A549 treated with GW870086 at 1 μM for 4 hours (cell line): ENCODE measurements at places on chromosomes 1 and 21. TPM values are rescaled to one million over a fixed set of nuclear protein-coding genes. Genes with fewer than 3 reads are reported as not detected.

The SPRR2F gene
- not detected in 5 replicates for total RNA-seq

The CYP4X1 gene
- total RNA-seq = 0.11 TPM in 1 of 5 replicates, not detected in the others

The FABP3 gene
- not detected in 5 replicates for total RNA-seq

The PRDM16 gene
- total RNA-seq = 0.09 to 0.40 TPM (median 0.17 TPM) in 5 replicates

The SSBP3 gene
- 4.8 to 8.1 TPM (median 6.6 TPM) in 5 replicates for total RNA-seq

The ACOT11 gene
- total RNA-seq = 2.4 to 3.1 TPM (median 2.6 TPM) in 5 replicates

The C1orf87 gene
- total RNA-seq = not detected in 5 replicates

The BCL2L15 gene
- total RNA-seq = 0.19 to 1.7 TPM (median 0.75 TPM) in 5 replicates

The CDC20 gene
- total RNA-seq = 183 to 218 TPM (median 206 TPM) in 5 replicates

The GUCA2A gene
- total RNA-seq = not detected in 5 replicates

The FOXJ3 gene
- total RNA-seq = 15.3 to 18.9 TPM (median 18.8 TPM) in 5 replicates

The OR2L13 gene
- total RNA-seq = not detected in 5 replicates

The KCNT2 gene
- total RNA-seq = 0.06 to 0.07 TPM (median 0.07 TPM) in 4 of 5 replicates, not detected in the other

The THEM5 gene
- total RNA-seq = not detected in 5 replicates

The TMPRSS15 gene
- not detected in 5 replicates for total RNA-seq

The VWA1 gene
- total RNA-seq = 4.4 to 16.3 TPM (median 14.5 TPM) in 5 replicates

The IFNLR1 gene
- total RNA-seq = 0.99 to 1.6 TPM (median 1.2 TPM) in 5 replicates

The UMODL1 gene
- total RNA-seq = not detected in 5 replicates

The ST6GALNAC5 gene
- total RNA-seq = not detected in 5 replicates

The OSCP1 gene
- total RNA-seq = 6.1 to 7.0 TPM (median 6.6 TPM) in 5 replicates

The OR10Z1 gene
- total RNA-seq = not detected in 5 replicates

The IGSF21 gene
- not detected in 5 replicates for total RNA-seq

The H6PD gene
- total RNA-seq = 4.7 to 7.7 TPM (median 6.7 TPM) in 5 replicates

The CHI3L1 gene
- total RNA-seq = not detected in 5 replicates

The OR2T11 gene
- total RNA-seq = not detected in 5 replicates

The CD1C gene
- total RNA-seq = not detected in 5 replicates

The HES2 gene
- 3.3 to 7.2 TPM (median 6.0 TPM) in 5 replicates for total RNA-seq

The GPR25 gene
- not detected in 5 replicates for total RNA-seq

The GBP6 gene
- not detected in 5 replicates for total RNA-seq

The LRP8 gene
- total RNA-seq = 31.8 to 43.7 TPM (median 38.7 TPM) in 5 replicates

The KIF14 gene
- 6.5 to 12.0 TPM (median 10.2 TPM) in 5 replicates for total RNA-seq

The FCRL5 gene
- not detected in 5 replicates for total RNA-seq

The FCRL2 gene
- not detected in 5 replicates for total RNA-seq

The NFASC gene
- total RNA-seq = 0.89 to 1.5 TPM (median 1.1 TPM) in 5 replicates

The HENMT1 gene
- 4.1 to 4.8 TPM (median 4.3 TPM) in 5 replicates for total RNA-seq

The TMEM269 gene
- total RNA-seq = 0.05 to 0.13 TPM (median 0.08 TPM) in 5 replicates

The RGS13 gene
- not detected in 5 replicates for total RNA-seq

The NHLH1 gene
- total RNA-seq = 0.30 to 0.51 TPM (median 0.38 TPM) in 5 replicates

The SPRR2G gene
- total RNA-seq = not detected in 5 replicates

The IL20 gene
- not detected in 5 replicates for total RNA-seq

The FCN3 gene
- not detected in 5 replicates for total RNA-seq

The C1orf141 gene
- not detected in 5 replicates for total RNA-seq

The ITLN1 gene
- not detected in 5 replicates for total RNA-seq

The KLHL21 gene
- 16.1 to 27.2 TPM (median 22.0 TPM) in 5 replicates for total RNA-seq
